Fibroblast of villous mesenchyme (primary cell): ENCODE measurements at places on chromosomes 1 and 21. TPM values are rescaled to one million over a fixed set of nuclear protein-coding genes. Genes with fewer than 3 reads are reported as not detected.

DNA sequence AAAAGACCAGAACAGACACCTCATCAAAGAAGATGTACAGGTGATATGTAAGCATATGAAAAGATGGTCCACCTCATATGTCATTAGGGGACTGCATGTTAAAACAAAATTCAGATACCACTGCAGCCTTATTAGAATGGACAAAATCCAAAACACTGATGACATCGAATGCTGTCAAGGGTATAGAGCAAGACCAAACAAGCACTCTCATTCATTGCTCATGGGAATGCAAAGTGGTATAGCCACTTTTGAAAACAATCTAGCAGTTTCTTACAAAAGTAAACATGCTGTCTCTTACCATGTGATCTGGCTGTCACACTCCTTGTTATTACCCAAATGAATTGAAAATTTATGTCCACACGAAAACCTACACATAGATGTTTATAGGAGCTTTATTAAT lies 426.6 kb upstream of the ESRRG start:
- DNase-seq: no peak

- DNase-seq: no peak
These were observed 12.6 kb downstream of the DR1 start for GRCh38 chr1:93358293-93358692.

The PRDM16 gene
- under 0.01 and 1.7 TPM in 2 replicates for total RNA-seq

- DNase-seq: no peak
These were observed 143.3 kb downstream of the ETS2 start for GRCh38 chr21:38949070-38949380.

The GPA33 gene
- not detected in 2 replicates for total RNA-seq

GRCh38 chr21:39001341-39001740 lies 181.9 kb downstream of the PSMG1 start:
- no peak for DNase-seq
